Regular cardiac myocyte (primary cell): ENCODE measurements at places on chromosomes 6 and 20. TPM values are rescaled to one million over a fixed set of nuclear protein-coding genes. Genes with fewer than 3 reads are reported as not detected.

SLC4A11 gene
- total RNA-seq = 0.38 and 0.85 TPM in 2 replicates

NT5E gene
- 306 and 439 TPM in 2 replicates for total RNA-seq

TP53TG5 gene
- under 0.01 TPM in 1 of 2 replicates, not detected in the other for total RNA-seq

TMEM63B gene
- 23.8 and 25.4 TPM in 2 replicates for total RNA-seq

SNRPB2 gene
- 47.1 and 64.2 TPM in 2 replicates for total RNA-seq

CCN2 gene
- total RNA-seq = 233 and 323 TPM in 2 replicates

C20orf202 gene
- total RNA-seq = not detected in 2 replicates

SLC32A1 gene
- total RNA-seq = under 0.01 TPM in 1 of 2 replicates, not detected in the other

CST5 gene
- total RNA-seq = not detected in 2 replicates

JAG1 gene
- 101 and 117 TPM in 2 replicates for total RNA-seq

MDFI gene
- total RNA-seq = 1.3 and 2.8 TPM in 2 replicates

ADISSP gene
- 11.3 and 30.1 TPM in 2 replicates for total RNA-seq
